Smooth muscle cell of the brain vasculature (primary cell): ENCODE measurements at places on chromosomes 7 and 10.

DNA sequence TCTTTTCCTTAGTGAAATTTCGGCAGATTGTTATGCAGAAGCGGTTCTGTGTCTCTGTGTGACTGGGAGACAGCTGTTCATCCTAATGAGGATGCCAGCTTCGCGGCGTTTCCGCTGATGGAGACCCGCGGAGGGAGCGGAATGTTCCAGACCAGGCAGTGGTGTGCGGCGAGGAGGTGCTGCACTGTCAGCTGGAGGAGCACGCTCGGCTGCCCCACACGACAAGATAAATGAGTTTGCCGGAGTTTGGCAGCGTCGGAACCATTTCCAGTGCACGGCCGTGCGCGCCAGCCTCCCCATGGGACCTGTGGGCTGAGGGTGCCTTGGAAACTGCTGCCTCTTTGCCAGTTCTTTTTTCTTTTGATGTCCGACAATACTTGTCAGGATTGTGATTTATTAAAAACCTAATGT lies 64.6 kb downstream of the WDR37 start:
- no peak for DNase-seq

DNA sequence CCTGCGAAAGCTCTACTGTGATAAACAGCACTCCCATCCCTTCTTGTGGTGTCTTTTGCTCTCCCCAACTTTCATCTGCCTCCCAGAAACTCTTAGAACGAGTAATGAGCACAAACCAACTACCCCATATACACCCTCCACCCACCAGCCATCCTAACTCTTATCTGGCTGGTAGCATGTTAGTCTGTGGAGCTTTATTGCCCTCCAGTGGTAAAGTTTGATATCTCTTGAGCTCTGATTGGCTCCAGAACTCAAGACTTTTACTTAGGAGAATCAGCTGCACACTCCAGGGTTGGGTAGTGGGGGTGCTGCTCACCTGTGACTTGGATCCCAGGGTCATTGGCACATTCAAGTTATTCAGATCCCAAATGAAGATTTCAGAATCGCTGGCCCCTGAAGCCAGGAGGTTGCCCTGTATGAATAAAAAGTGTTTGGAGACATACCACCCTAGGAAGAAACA lies 10.9 kb downstream of the SEC31B start:
- DNase-seq = no peak

GRCh38 chr10:30448092-30448491 lies 14.1 kb downstream of the MAP3K8 start:
- no peak for DNase-seq

DNA sequence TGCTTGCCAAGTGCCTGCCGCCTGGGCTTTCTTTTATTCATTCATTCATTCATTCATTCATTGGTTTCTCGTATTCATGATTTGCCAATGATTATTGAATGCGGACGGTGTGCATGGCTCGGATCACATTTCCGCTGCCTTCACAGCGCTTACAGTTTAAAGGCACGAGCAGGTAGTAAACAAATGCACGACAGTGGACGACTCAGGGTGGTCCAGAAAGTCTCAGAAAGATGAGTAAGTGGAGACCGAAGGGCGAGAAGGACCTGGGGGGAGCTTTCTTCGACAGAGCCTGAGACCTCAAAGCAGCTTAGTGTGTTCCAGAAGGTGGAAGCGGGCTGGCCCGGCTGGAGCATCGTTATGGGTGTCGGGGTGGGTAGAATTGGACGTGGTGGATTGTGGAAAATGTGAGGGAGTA lies 506 bp downstream of the MCM10 start:
- no peak for DNase-seq

DNA sequence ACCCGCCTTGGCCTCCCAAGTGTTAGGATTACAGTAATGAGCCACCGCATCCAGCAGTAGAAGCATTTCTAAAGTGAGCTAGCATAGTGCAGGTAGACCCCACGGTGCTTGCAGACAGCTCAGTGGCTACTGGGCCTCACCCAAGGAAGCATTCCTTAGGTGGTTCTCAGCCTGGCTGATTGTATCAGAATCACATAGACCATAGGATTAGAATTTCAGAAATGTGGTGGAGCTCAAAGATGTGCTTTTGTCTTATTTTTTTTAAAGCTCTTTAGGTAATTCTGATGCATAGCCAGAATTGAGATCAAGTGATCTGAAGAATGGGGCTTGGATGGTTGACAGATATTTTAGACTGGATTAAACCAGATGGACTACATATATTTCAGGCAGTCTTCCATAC lies 10.9 kb downstream of the ANLN start:
- DNase-seq = no peak

- no peak for DNase-seq
These were observed 218.0 kb upstream of the IGFBP3 start for GRCh38 chr7:46139079-46139478.

DNA sequence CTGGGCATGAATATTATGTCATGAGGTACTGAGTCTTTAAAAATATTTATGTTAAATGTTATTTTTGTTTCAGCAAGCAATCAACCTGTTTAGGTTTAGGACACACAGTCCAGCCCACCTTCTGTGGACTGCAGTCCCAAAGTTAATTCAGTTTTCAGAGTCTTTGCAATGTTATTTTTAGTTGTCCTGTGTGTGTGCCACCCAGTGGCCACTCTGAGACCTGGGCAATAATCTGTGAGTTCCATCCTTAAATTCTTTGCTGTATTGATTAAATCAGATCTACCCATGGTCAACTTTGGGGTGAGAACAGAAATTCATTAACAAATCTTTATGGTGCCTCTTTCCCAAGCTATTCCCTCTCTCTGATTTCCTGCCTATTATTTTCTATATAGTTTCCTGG lies 415.1 kb downstream of the CCSER2 start:
- DNase-seq = no peak

DNA sequence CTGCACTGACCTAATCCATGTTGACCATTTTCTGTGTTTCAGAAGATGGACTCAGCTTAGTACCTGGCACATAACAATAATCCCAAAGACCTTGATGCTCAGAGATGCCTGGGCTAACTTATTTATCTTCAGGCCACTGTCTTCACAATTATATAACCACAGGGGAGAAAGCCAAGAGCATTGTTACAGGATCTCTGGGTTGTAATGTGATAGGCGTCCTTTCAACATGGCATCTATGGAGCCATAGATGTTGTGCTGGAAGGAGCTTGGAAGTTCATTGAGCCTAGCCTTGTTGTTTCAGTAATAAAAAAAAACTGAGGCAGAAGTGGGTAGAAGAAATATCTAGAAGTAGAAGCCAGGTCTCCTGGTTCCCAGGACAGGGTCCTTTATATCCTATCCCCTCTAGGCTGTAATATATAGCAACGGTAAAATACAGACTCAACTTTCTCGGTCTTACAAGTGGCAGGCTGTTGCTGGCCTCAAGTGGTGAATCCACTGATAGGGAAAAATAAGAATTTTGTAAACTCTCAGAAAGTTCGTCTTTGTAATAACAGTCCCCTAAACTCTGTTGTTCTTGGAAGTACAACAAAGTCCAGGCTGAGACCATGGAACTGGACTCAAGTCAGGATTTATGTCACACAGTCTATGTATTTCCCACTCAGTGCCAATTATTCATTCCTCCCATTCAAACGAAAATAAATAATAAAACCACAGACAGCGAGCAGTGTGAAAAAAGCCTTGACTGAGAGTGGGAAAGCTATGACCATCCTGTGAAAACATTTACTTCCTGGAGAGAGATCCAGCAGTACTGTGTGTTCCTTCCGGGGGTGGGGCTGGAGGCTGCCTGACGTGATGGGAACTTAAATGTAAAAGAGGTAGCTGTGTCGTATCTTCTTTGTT lies 277.6 kb downstream of the REEP3 start:
- DNase-seq = peak; percentile 95

GRCh38 chr7:25952261-25953057 lies 199.5 kb upstream of the NFE2L3 start:
- DNase-seq = no peak

DNA sequence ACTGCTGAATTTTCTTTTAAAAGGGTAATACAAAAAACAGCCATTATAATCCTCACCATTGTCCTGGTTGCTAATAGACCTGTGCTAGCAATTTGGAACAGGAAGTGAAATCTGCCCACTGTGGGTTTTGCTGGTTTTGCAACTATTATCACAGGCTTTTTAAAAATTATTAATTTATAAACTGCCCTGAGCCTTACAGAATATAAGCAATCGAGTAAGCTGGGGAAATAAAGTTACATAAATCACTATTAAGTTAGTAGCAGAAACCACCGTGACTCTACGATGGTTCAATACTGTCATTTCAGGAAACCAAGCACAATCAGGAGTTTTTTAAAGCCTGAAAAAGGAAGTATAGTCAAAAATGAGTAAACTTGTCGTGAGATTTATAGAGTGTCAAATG lies 62.3 kb downstream of the TMEM26 start:
- no peak for DNase-seq

DNA sequence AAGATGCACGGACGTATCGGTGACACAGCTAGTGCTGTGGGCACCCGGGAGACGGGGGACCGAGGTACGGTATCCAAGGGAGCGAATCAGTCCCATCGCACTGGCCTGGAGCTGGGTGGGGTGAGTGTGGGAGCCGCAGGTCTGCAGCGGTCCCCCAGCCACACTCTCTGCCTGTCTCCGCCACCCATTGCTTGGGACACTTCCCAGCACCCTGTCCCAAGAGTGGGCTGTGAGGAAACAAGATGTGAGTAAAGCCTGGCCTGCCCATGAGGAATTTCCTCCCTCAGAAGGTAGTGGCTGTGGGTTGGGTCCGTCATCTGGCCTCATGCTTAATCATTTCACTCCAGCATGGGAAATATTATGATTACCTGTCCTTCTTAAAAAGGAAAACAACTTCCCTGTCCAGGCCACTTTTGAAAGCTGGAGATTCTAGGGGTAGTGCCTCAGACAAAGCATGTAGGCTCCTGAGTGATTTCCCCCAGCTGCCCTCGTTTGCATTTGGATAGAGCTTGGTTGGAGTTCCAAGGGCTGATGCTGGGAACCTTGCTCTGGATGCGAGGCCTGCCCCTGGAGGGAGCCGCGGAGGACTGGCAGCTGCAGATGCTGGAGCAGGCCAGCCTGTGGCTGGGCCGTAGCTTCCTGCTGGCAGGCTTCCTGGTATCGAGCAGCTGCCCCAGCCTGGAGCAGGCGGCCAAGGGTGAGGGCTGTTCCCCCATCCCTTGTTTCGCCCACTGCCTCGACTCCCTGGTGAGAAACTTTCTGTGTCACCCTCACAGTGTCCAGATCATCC lies 6.2 kb upstream of the ACTR3C start:
- no peak for DNase-seq

DNA sequence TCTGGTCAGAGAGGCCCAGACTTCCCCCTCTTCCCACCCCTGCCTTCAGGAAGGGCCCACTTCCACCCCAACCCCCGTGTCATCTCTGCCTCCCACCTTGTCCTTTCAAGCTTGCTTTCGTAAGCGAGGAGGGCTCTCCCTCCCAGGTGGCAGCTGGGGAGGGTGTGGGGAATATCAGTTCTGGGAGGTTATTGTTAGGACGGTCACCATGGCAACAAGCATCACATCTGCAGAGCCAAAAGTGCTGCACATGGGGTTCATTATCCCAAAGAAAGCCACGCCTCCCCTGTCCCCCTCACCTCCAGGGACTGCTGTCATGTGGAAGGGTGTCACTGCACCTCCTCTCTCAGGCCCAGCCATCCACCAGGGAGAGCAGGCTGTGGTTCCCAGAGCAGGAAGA lies 2.6 kb upstream of the CAMK2B start:
- no peak for DNase-seq

DNA sequence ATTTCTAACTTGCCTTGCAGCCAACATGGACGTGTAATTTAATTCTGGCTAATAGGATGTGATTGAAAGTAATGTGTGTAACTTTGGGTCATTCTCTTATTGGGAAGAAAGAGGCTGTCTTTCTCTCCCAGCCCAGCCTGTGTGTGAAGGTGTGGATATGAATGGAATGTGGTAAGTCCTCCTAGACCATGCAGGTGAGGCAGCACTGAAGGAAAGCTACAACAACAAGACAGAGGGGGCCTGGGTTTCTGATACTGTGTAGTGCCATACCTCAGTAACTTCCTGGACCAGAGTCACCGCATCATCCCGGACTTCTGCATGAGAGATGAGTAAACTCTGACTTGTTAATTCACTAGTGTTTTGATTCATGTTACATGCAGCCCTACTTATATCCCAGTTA lies 237.0 kb downstream of the EXOC4 start:
- DNase-seq = no peak

- peak; percentile 79 for DNase-seq
These were observed 192.5 kb upstream of the PRSS1 start for GRCh38 chr7:142556740-142557139.

DNA sequence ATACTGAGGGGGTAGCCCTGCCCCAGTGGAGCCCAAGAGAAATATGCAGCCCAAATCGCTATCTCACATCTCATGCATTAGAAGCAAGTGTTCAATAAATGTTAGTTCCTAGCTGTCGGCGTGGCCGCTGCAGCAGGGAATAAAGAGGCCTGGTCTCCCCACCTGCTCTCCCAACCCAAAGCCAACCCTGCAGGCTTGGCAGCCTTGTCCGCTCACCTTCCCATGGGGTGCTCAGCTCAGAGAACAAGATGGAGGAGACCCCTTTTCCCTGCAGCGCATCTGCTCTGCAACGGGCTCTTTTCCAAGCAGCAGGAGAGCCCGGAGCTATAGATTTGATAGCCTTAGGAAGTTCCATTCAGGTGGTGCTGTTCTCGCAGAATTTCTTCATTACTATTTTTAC lies 12.0 kb upstream of the DOCK1 start:
- no peak for DNase-seq

DNA sequence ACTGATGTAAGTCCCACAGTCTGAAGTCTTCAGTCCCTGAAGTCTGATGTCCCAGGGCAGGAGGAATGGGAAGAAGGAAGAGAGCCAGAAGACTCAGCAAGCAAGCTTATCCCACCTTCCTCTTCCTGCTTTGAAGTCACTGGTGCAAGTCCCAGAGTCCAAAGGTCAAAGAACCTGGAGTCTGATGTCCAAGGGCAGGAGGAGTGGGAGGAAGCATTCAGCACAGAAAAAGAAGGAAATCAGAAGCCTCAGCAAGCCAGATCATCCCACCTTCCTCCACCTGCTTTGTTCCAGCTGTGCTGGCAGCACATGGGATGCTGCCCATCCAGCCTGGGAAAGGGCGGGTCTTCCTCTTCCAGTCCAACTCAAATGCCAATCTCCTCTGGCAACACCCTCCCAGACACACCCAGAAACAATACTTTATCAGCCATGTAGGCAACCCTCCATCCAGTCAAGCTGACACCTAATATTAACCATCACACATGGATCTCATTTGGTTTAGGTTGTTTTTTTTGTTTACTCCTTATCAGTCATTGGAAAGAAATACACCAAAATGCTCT lies 50.9 kb downstream of the ADAM12 start:
- no peak for DNase-seq

DNA sequence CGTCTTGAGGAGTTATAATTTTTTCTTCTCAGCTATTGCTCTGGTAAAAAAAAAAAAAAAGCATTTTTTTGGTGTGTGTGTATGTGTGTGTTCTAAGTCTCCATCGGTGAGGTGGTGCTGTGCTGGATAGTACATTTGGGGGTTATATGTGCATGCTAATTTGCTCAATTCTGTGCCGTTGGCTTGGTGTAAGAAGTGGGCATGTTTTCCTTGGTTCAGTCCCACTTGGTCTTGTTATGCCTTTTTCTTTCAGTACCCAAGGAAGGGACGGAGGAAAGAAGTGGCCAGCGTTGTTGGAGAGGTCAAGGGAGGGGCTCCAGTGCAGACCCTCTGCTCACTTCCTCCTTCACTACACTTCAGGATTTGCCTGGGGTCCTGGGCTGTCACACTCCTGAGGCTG lies 20.4 kb downstream of the LRMDA start:
- DNase-seq = no peak
